Sigmoid colon (tissue), 7 donors: ENCODE measurements at places on chromosomes 6 and 20. TPM values are rescaled to one million over a fixed set of nuclear protein-coding genes. Genes with fewer than 3 reads are reported as not detected.
A peak's percentile ranks its signal among the peaks of the same experiment; 100 is the strongest.

DNA sequence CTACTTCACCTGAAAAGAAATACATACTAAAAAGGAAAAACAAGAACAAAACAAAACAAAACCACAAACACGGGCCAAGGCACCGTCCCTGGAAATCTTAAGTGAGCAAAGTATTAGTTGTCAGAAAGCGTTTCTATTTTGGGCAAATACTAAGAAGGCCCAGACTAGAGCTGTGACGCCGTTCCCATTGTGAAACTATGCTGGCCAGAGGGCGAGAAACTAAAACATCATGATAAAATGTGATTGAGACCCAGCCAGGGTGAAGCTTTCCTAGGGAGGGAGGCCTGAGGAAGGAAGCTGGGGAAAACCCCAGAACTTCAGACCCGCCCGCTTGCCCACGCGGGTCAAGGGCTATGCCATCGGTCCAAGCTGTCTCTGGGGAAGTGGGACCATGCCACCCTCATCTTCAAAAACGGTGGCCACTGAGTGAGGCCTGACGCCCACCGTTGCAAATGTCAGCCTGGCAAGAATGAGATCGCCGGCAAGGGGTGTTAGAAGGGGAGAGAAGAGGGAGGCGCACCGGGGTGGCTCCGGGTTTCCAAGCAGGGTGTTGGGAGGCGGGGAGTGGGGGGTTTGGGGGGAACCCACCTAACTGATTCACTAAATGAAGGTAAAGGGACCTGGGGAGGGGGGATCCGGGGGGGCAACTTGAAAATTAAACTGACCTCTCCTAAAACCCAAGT, 1950.9 kb upstream of the DEFB115 start:
- peak; percentile 55 for DNase-seq

PLA2G7 gene
- total RNA-seq: 0.49 TPM

RBPJL gene
- not detected for total RNA-seq

ADGRB3 gene
- 11.5 TPM for total RNA-seq

DNA sequence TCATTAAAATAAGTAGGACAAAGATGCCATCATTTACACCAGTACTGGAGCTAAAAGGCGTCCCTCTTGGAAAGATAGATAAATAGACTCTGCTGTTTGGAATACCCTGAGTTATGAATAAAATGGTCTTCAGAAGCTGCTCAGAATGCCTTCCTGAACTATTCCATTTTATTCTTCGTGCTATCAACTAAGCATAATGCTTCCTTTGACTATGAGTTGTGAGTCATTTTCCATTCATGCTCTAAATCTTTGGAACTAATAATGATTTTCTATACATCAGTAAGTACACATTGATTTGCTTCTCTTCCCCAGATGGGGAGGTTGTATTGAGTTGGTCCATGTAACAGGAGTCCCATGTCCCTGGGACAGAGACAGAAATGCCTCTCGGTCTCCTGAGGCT, 98.3 kb upstream of the PDE7B start:
- DNase-seq: no peak

- DNase-seq: no peak
Measured at GRCh38 chr6:83767033-83767432, 58.1 kb upstream of the SNAP91 start.

- peak; percentile 74 for DNase-seq
Measured at GRCh38 chr20:50348096-50348495, 157.5 kb downstream of the CEBPB start.

- no peak for DNase-seq
Measured at GRCh38 chr6:111614833-111615582, 9.3 kb upstream of the TRAF3IP2 start.

TXLNB gene
- 3.0 TPM for total RNA-seq

DNA sequence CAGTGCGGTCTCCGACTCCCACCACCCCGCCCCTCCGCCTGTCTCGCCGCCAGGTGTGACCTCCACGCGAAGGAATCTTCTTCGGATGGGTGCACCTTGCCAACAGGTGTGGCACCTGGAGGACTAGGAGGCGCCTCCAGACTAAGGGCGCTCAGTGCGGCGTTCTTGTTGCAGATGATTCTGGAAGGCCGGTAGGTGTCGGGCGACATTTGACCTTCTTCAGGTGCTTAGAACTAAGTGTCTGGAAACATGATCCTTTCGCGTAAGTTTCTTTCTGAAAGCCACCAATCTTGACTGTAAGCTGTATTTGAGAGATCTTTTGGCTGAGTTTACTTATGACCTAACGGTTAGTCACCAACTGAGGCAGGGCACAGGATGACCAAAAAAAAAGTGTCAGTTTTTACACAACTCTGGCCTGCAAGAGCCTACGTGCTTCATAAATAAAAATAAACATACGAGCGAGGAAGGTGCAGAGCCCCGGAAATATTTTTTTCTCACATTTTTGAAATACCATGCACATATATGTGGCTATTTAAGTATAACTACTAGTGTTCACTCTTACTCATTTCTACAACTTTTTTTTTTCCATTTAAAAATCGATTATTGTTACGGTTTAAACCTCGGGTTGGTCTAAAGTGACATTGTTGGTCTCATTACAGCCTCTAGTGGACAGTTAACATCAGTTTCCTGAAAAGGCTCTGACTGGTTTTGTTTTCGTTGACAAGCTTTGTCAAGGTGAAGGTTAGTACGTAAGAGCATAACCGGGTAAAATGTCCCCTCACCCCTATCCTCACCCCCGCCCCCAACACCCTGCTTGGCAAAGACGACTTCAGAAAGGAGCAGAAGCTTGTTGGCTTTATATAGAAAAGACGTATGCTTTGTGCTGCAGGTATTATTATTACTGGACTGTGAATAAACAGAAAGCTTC, 1.6 kb upstream of the ATXN1 start:
- peak; percentile 75 for DNase-seq

SLC25A27 gene
- 54.6 TPM for total RNA-seq

DNA sequence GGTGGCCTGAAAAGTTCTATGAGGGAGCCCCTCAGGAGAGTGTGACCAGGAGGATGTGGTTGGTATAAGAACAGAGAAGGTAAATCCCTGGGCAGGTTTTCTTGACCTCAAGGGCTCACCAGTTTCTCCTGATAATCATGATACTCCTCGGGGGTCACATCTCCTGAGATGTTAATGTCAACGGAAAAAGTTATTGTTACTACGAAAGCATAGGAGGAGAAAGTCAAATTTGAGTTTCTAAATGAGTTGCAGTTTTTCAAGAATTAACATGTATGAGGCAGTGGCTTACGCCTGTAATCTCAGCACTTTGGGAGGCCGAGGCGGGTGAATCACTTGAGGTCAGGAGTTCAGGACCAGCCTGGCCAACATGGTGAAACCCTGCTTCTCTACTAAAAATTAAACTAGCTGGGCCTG, 23.4 kb downstream of the MGME1 start:
- DNase-seq: no peak

RIMS1 gene
- total RNA-seq: 7.1 TPM

- DNase-seq: no peak
Measured at GRCh38 chr6:161237176-161237575, 36.7 kb downstream of the AGPAT4 start.

GRCh38 chr6:130776287-130776925, 50.8 kb upstream of the SMLR1 start:
- no peak for DNase-seq

DNA sequence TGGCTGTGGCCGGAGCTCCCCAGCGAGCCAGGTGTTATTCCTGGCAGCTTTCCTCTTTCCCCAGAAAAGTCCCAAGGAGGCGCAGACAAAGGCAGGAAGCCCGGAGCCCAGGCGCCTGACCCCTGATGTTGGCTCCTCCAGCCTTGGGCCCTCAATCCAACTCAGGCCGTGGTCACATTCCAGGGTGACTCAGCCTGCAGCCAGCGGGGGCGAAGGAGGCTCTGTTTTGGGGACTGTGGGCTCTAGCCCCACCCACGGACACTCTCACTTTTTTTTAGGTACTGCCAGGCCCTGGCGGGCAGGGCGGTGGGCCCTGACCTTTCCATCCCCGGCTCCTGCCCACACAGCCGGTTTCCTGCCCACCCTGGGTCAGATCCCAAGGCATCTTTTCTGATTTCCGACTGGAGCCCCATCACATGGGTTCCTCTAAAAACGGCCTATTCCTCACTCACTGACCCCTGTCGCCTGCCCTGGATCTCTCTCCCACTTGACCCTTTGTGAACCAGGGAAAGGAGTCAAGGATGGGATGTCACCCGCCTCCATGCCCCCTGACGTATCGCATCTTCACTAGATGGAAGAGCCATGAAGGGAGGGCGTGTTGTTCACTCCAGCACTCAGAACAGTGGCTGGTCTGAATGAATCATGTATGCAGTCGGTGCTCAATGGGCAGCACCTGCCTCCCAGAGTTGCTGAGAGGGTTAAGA, 5.5 kb downstream of the PTGIS start:
- peak; percentile 94 for DNase-seq

UBE2J1 gene
- total RNA-seq: 36.7 TPM

DNA sequence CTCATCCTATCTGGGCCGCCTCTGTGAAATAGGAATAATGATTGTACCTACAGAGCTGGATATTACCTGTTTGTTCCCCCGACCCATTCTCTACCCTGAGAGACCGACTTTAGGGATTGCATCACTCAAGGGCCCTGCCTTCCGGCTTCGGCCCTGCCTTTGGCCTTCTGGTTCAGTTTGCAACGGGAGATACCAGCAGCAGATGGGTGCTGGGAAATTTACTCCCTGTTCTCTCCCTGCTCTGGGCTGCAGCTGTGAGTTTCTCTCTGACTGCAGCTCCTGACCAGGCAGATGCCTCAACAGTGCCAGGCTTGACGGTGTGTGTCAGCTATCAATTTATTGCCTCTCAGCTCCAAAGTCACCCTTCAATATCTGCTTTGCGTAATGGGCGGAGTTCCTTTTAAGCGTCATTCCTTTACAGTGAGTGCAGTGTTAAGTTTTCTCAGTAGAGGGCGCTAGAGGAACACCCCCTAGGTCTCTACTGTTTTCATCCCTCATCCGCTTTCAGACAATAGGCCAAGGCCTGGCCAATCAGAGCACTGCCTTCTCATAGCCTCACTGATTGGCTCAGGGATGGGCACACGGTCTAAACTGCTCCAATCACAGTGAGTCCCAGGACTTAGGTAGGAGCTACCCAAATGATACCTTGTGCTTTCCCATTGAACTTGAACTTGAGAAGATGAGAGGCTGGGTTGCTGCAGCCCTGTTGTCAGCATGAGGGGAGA, 30.0 kb downstream of the KCNG1 start:
- DNase-seq: no peak

NKAIN4 gene
- total RNA-seq: 4.4 TPM

DNA sequence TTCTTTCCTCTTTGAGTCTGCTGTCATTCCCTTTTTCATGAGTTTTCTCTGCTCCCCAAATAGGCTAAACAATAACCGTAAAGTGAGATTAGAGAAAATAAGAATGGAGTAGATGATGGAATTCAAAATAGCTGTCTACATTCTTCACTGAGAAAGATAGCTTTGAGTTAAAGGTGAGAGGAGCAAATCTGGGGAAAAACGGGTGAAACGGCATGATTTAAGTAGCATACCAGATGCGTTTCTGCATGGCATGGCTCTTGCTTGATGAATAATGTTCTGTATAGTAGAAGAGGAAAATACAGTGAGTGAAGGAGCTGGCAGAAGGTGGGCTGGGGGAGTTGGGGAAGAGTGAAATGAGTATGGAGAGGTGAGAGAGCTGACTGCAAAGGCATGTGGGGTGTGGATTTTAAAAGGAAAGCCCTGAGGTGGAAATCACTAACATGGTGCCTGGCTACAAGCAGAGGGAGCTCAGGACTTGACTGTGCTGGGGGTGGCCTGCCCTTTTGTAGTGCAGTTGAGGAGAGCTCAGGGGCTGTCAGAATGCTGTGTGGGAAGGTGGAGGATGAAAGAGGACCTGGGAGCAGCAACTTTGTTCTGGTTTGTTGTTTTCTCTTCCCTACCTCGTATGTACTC, 8.8 kb downstream of the BICRAL start:
- no peak for DNase-seq

KCNK17 gene
- total RNA-seq: not detected

DNA sequence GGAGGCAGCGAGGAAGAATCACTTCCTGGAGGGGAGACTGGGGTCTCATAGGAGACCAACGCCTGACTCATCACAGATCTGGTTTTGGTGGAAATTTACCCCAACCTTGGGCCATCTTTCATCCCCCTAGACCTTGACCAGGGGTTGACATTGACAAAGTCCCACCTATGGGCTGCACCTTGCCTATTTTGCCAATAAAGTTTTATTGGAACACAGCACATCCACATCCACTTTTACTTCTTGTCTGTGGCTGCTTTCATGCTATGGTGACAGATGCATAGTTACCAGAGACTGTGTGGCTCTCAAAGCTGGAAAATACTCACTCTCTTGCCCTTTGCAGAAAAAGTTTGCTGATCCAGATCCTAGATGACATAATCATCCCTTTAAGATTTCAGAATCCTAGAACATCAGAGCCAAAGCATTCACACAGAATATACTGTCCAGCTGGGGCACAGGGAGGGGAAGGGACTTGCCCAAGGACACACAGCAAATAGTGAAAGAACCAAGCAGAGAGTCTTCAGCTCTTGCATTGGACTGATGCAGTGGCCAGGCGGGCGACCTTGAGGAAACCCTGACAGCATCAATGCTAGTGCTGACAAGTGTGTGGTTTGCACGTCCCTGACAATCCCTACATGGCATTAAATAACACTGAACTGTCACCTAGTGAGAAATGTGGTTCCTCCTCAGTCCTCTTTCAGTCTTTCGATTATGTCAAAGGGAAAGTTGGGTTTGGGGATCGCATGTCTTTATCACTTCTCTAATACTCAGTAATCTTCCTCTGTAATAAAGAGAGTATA, 41.2 kb downstream of the CD40 start:
- no peak for DNase-seq

- no peak for DNase-seq
Measured at GRCh38 chr20:61449057-61449609, 197.1 kb downstream of the CDH4 start.

CDH26 gene
- total RNA-seq: 2.1 TPM

DNA sequence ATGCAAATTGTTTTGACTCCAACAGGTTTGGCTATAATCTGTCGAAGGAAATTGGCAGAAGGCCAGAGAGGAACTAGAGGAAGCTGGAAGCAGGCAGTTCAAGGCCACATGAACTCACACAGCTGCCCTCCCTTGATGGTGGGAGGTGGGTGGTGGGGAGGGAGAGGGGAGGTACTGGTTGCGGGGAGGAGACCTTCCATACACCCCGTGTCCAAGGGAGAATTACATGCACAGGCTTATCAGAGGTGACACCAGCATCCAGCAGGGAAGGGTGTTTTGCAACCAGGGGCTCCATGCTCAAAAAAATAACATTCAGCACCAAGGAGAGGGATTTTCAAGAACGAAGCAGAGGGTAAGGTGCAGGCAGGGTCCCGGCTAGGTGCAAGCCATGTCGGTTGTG, 9.1 kb downstream of the PRND start:
- no peak for DNase-seq
